Effector CD8-positive, alpha-beta T cell (primary cell): ENCODE measurements at places on chromosomes 13 and 19.
A peak's percentile ranks its signal among the peaks of the same experiment; 100 is the strongest.

DNA sequence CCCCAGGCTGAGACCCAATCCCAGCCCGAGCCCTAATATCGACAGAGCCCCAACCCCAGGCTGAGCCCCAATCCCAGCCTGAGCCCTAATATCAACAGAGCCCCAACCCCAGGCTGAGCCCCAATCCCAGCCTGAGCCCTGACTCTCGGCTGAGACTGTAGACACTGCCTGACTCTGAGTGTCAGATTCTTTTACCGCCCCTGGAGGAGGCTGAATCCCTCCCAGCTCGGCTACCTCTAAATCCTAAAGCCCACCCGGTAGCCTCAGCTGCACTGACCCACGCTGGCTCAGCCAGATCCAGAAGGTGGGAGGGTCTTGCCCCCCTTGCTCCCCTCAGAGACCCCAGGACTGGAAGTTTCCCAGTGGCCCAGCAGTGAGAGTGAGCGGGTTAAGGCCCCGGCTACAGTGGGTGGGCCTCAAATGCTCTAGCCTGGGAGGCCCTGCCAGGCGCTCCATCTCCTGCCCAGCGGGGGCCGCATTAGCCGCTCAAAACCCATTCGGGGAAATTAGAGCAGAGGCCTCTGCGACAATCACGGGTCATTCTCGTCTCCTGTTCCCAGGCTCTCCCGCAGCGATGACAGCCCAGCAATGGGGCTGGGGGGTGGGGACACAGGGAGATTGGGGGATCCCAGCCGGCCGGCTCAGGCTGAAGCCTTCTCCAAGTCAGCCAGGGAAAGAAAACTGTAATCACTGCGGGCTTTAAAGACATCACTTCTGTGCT is 43.8 kb downstream of the ZNRF4 start:
- DNase-seq: no peak

GRCh38 chr13:94609196-94609595 is 7.5 kb downstream of the GPR180 start:
- no peak for DNase-seq

GRCh38 chr13:108572782-108573211 is 56.6 kb upstream of the MYO16 start:
- DNase-seq: no peak

DNA sequence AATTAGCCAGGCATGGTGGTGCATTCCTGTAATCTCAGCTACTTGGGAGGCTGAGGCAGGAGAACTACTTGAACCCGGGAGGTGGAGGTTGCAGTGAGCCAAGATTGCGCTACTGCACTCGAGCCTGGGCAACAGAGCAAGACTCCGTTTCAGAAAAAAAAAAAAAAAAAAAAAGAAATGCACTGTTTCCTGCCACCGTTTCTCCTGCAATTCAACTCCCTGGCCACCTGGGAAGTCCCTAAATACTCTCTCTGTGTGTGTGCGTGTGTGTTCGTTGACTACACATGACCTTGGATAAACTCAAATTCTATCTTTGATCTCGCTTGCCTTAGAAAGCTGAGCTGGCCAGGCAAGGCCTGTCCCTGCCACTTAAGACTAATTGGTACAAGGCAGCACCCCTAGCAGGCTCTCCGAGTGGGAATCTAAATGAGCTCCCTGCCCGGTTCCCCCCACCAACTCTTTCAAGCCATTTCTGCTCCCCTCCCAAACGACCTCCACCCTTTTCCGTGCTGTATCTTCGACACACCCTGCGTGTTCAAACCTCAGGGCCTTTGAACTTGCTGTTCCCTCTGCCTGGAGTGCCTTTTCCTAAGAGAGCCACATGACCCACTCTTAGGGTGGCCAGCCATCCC is 5.2 kb upstream of the BCAT2 start:
- no peak for DNase-seq

- no peak for DNase-seq
Measured at GRCh38 chr13:79389026-79389425, 17.0 kb downstream of the RBM26 start.

DNA sequence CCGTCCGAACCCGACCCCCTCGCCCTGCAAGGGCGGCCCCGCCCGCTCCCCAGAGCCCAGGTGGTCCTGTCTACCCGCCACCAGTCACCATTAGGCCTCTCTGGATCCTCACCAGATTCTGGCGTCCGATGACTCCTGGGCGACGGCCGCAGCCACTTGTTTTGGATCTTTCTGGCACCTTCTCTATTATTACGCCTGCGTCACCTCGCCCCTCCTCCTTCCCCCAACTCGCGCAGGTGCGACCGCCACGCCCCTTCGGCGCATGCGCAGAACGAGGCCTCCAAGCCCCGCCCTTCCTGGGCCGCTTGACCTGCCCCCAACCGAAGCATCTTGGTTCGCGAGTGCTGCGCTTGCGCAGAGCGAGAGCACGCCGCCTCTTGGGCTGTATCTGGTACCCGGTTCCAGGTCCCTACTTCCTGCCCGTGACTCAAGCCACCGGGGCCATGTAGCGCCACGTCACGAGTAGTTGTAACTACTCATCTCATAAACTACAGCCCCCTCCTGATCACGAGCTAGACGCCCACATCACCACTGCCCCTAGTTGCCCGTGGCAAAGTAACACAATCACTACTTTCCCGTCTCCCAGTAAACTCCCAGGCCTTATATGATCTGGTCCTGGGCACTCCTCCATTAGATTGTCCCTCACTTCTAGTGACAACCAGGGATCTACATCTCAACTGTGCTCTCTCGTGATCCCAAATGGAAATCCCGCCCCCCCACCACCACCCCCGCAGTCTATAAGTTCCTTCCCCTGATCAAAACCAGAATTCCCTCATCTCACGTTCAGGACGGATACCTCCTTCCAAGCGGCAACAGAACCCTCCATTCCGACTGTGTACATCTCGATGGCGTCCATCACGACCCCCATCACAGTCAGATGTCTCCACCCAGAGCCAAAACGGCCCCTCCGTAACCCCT is at the start of gene DEDD2:
TSS of gene DEDD2 (minus strand) at position 158 of the 918 bp plus-strand sequence. CDS start 670 bp downstream, outside the sequence.
- peak; percentile 100 for DNase-seq

GRCh38 chr19:15331419-15332310 is 674 bp downstream of the BRD4 start:
- peak; percentile 50 for DNase-seq

- DNase-seq: no peak
Measured at GRCh38 chr19:48799358-48800300, 11.2 kb downstream of the BCAT2 start.

- DNase-seq: peak; percentile 57
Measured at GRCh38 chr19:39474139-39474620, 6.5 kb upstream of the TIMM50 start.

DNA sequence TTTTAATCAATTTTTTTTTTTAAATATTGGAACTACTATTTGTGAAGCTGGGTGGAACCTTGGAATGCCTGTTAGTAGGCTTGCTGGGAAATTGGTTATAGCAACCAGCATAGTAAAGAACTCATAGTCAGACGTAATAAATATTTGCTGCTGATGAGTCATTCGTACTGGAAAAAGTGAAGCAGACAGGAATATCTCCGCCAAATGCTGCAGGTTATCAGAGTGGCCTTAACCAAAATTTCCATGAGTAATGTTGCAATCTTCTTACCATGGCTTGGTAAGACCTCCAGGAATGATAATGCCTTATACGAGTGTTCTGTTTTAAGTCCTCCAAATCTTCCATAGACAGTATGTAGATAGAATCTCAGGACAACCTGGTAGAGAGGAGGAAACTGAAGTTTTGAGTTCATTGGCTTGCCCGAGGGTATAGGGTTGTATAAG is 34.2 kb downstream of the MBNL2 start:
- DNase-seq: no peak

- no peak for DNase-seq
Measured at GRCh38 chr19:5843295-5843927, 3.9 kb upstream of the FUT6 start.

DNA sequence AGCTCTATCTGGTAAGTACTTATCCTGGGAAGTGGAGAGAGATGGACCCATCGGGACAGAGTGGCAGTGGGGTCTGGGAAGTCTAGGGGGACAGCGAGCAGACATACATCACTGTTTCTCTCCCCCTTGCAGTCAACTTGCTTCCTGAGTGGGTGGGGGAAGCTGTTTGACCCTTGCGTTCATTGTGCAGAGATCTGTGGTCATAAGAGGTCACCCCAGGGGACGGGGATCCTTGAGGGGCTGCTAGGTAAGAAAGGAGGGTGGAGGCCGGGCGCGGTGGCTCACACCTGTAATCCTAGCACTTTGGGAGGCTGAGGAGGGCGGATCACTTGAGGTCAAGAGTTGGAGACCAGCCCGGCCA is 474 bp downstream of the ARHGEF18 start:
- no peak for DNase-seq

- no peak for DNase-seq
Measured at GRCh38 chr13:112874751-112875300, 94.2 kb upstream of the MCF2L start.

- no peak for DNase-seq
Measured at GRCh38 chr13:74452176-74452575, 318.0 kb upstream of the KLF12 start.

DNA sequence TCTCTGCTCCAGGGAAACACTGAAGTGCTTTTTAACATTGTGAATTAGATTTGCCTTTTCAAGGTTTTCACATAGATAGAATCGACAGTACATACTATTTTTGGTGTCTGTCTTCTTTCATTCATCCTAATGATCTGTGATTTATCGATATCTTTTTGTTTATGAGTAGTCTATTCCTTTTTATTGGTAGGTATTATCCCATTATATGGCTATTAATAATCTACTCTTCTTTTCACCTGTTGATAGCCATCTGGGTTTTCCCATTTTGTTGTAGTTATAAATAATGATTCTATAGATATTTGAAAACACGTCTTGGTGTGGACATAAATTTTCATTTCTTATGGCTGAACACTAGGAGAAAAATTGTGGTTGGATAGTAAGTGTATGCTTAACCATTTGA is 262.6 kb downstream of the MAB21L1 start:
- DNase-seq: no peak

DNA sequence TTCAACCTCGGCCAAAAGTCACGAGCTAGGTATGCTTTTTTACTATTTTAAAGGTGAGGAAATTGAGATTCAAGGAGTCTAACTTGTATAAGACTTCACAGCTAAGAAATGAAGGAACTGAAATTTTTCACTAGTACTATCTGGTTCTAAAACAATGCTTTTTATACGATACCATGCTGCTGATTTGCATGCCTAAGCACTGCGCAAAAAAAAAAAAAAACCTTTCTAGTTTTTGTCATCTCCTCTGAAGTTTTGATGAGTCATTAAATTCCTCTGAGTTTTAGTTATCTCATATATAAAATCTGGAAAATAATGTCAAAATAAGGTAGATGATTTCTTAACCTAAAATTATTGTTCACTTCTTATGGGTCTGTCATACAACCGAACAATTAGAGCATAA is 28.0 kb upstream of the UFM1 start:
- no peak for DNase-seq

GRCh38 chr13:77979721-77980385 is 61.2 kb upstream of the EDNRB start:
- DNase-seq: no peak

GRCh38 chr19:51196181-51196580 is 28.7 kb upstream of the CD33 start:
- DNase-seq: no peak

DNA sequence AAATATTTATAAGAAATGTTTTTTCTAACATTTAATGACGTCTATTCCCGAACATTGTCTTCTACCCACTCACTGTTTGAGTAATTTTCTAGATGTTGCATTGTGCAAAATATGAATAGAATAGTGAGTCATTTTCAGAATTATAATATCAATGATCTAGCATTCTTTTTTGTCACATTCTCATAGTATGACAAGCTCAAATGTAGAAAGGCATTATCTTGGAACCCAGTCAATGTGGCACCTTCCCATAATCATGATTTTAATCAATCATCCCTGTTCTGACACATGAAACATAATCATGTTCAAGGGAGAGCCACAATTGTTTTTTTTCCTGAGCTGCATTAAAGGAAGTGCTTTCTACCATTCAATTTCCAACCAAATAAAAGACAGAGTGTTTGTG is 265.8 kb downstream of the OXGR1 start:
- no peak for DNase-seq
